ENCODE measurements at places on chromosomes 5 and 9.

DNA sequence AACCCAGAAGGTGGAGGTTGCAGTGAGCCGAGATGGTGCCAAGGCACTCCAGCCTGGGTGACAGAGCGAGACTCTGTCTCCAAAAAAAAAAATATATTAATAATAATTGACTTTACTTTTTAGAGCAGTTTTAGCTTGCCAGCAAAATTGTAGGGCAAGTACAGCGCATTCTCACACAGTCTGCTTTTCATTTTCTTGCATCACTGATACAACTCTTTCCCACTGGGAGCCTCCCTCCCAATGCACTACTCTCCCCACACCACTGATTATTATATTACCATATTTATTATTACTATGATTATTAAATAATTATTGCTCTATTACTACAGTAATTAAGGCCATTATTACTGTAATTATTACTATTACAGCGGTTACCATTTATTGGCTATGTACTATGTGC lies 212.8 kb downstream of the GNA14 start:
- DNase-seq: no peak

DNA sequence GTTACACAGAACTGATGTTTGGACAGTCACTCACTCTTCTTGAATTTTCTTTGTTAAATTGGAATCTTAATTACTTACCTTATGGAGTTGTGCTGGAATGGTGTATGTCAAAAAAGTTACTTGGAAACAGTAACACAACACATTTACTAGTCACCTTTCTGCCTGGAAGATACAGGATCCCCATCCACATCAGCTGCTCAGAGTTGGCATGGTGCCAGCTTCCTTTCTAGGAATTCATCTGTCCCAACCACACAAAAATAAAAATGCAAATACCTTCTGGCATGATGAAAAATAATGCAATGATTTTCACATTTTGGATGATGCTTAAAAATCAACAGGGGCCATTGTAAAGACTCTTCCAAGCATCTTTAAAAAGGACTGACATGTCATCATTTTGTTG lies 341.5 kb downstream of the TMEM38B start:
- no peak for DNase-seq

DNA sequence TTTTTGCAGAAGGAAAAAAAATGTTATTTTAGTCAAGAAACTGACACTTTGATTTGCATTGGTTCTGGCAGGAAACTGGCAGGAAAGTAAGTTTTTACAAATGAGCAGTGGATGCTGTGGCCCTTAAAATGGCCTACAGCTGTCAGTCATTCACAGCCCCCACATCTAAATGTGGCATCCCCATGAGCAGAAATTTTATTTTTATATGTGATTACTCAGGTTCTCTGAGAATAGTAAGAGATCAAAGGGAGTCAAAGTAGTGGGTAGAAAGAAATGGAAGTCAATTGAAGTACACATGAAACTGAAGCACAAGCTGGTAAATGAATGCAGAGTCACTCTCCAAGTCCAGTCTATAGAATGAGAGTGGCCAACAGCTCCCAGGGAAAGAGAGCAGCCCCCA lies 80.3 kb downstream of the ENC1 start:
- no peak for DNase-seq

DNA sequence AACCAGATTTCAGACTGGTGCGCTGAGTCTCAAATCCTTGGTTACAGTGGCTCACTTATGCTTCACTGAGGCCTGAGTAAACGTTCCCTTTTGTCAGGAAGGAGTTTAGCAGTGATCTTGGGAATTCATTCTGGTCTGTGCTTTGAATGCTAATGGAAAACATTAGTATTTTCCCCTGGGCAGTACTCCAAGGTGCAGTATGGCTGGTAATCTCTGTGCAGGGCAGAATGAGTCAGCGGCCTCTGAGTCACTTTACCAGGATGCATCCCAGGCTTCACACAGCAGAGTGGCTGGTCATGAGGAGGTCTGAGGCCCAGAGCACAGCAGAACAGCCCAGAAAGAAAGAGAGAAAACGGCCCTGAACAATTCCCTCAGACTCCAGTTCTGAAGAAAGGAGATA lies 54.0 kb downstream of the PCA3 start:
- DNase-seq: peak; percentile 96

GRCh38 chr5:55232985-55233928 lies at the start of gene CCNO:
Gene CCNO, minus strand, starts transcription at chr5:55233608. Its CDS starts 85 bp downstream, at chr5:55233523.
- DNase-seq: peak; percentile 62

GRCh38 chr9:134344068-134344799 lies 18.0 kb downstream of the RXRA start:
- DNase-seq: no peak

DNA sequence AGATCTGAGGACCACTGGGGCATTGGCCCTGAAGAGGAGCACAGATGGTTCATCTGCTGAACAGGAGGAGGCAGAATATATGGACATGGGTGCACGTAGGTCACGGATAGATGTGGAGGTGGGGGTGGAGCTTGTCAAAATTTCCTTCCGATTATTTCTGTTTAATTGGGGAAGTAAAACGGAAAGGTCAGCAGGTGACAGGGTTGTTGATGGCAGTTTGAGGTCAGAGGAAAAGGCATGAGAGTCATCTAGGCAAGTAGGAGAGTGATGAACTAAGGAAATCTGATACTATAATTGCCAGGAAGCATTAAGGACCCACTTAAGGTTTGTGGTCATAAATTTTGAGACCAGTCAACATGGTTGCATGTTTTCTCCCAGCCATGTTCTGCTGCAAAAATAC lies 8.4 kb upstream of the FAM81B start:
- no peak for DNase-seq

GRCh38 chr9:76709020-76709419 lies 55.2 kb upstream of the PCA3 start:
- no peak for DNase-seq

DNA sequence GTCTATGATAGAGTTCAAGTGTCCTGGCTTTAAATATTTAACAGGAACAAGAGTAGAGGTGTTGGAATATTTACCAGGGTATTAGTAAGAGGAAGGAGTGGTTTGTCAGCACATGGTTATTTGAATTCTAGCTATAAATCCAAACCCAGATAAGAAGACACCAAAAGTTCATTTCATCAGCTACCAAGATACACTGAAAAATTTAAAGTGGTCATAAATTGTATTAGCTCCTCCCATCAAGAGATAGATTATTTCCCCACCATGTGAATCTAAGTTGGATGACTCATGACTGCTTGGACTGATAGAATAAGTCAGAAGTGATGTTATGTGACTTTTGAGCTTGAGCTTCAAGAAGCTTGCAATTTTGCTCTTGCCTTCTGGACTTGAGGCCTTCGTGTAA lies 72.1 kb upstream of the GRAMD2B start:
- peak; percentile 96 for DNase-seq

GRCh38 chr5:148333262-148333849 lies 2.0 kb upstream of the SPINK9 start:
- DNase-seq: no peak

DNA sequence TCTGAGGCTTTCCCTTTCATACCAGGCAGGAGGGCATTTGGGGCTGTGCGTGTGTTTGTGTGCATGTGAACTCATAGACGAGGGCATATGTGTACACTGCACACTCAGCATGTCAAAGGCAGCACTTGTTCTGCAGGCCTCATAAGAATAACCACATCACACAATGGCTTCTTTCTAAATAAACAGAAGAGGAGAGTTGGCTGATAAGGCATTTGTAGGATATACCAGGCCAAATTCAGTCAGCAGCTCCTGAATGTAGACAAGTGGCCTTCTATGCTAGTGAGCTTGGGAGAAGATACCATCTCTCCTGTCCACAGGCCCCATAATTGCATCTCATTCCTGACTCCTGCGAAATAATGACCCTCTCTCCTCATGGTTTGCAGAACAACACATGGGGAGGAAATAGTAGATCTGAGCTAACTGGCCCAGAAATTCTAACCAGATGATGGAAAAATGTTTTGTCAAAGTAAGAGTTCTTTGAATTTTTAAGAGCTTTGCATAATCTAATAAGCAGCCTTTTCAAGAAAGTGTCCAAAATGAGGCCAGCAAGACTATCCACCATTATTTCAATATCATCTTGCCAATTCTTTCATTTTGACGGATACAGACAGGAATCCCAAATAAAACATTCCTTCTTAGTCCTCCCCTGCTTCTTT lies 60.5 kb upstream of the GAS1 start:
- DNase-seq: no peak

DNA sequence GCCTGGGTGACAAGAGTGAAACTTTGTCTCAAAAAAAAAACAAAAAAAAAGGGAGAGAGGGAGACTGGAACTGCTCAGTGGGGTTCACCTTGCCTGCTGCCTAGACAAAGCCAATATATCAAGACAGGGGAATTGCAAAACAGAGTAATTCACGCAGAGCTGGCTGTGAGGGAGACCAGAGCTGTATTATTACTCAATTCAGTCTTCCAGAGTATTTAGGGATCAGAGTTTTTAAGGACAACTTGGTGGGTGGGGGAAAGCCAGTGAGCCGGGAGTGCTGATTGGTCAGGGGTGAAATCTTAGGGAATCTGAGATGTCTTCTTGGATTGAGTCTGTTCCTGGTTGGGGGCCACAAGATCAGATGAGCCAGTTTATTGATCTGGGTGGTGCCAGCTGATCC lies 25.6 kb upstream of the SPIN1 start:
- DNase-seq: peak; percentile 77

DNA sequence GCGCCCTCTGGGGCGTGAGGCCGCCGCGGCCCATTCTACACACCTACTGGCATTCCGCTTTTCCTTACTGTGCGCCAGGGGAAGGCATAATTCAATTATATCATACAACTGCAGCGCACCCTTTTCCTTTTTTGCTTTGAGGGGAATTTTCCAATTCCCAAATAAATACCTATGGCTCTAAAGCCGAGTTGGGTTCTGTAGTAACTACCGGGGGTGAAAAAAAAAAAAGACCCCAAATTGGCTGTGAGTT lies 34.1 kb upstream of the NFIB start:
- DNase-seq: no peak

GRCh38 chr9:82891321-82891720 lies 171.6 kb downstream of the RASEF start:
- DNase-seq: no peak

DNA sequence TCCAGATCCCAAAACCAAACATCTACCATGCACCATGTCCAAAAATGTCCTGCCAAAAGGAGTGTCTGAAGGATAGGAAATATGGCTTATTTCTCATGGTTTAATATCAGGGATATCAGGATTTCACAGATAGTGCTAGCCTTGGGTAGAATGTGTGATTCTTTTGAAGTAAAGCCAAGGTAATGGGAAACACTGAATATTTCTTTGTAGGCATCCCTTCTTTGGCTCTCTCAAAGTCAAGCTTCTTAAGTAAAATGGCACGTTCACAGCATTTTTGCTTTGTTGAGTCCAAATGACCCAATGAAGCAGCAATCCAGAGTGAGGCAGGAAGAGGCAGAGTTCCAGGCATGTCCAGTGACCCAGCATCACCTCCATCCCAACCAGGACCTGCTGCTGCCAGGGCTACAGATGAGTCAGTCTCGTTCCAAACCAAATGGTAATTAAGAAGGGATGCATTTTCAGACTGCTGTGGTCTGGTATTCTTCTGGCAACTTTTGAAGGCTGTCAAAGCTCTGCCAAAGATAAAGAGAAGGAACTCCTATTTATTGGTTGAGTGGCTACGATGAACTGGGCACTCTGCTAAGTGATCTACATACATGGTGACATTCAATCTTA lies 678.8 kb upstream of the KLF4 start:
- DNase-seq: peak; percentile 10

DNA sequence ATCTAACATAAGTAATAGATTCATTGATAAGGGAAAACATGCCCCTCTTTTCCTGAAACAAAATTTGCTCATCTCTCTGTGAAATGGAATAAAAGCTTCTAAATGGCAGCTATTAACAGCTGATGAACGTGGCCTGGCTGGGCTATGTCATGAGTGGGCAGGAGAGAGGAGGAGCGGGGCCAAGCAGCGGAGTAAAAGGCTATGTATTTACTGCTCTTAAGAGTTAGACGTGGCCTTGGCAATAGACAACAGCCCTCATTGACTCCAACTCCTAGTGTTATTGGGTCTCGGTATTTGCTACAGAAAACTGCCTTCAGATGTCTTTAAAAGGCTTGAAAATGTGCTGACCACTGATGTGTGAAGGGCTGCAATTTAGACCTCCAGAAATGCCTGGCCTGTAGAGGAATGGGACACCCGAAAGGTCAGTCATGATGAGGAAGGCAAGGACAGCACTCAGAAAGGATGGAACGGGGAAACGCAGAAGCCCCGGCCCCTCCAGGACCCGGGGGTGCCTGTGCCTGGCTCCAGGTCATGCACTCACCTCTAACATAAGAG lies 116.8 kb downstream of the PDZD2 start:
- no peak for DNase-seq

GRCh38 chr5:4855036-4855435 lies 285.1 kb upstream of the ADAMTS16 start:
- DNase-seq: no peak

GRCh38 chr9:136741883-136742571 lies 713 bp downstream of the LCN10 start:
- DNase-seq: no peak

- no peak for DNase-seq
Observed at GRCh38 chr5:55140908-55141665, 18.9 kb upstream of the GPX8 start.

DNA sequence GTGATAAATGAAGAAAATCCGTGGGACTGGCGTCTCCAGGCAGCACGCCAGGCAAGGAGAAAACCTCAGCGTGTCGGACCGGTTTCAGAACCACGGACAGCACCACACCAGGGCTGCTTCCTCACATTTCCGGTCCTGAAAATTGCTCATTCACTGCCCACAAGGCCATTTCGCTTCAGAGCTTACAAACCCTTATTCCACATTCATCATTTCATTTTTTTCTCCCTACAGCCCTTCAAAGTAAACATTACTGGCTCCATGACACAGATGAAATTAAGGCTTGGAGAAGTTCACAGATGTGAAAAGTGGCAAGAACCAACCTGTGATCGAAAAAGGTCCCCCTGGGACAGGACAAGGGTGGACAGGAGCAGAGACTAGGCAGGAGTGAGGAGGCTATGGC lies 1.5 kb upstream of the GPRIN1 start:
- peak; percentile 89 for DNase-seq

Measured in amniotic epithelial cell (primary cell).